Endothelial cell (in vitro differentiated cells): ENCODE measurements at places on chromosomes 12 and 14.

- DNase-seq: no peak
Observed at GRCh38 chr14:39264558-39264957, 30.8 kb downstream of the MIA2 start.

DNA sequence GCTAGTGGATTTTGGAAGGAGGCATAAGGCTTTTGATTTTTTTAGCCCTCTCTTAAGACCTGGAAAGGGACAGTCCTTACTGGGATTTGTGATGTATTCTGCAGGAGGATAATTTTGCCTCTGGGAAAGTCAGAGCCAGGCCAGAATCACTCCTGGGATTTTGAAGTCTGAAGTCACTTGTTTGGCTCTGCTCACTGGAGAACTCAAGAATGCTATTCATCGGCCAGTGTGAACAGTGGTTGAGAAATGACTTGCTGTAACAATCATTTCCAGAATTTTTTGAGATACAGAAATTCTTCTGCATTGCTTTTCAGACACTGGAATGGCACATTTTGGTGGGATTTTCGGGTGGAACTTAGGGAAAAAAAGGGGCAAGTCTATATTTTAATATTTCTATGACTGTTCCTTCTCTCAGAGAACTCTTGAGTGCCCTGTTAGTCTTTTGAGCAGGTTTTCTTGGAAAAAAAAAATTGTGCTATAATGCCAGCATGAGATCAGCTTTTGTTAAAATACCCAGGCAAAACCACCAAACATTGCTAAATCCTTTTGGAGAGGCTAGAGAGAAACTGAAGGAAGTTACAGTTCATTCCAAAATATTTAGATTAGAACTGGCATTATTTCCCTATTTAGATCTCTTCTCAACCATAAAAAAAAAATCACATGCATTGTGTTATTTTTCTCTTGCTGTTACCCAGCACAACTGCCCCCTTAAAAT lies 26.1 kb upstream of the BHLHE41 start:
- no peak for DNase-seq

DNA sequence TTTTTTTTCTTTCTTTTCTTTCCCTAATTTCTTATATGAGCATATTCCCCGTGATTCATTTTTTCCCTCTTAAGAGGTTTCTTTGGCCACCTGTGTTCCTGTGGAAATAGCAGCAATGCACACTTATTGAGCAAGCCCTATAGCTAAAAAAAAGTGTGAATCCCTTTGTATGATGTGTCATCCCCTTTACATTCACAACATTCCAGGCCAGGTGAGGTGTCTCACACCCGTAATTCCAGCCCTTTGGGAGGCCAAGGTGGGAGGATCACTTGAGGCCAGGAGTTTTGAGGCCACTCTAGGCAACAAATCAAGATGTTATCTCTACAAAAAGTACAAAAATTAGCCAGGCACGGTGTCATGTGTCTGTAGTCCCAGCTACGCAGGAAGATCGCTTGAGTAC lies 700.4 kb upstream of the TBX3 start:
- no peak for DNase-seq

DNA sequence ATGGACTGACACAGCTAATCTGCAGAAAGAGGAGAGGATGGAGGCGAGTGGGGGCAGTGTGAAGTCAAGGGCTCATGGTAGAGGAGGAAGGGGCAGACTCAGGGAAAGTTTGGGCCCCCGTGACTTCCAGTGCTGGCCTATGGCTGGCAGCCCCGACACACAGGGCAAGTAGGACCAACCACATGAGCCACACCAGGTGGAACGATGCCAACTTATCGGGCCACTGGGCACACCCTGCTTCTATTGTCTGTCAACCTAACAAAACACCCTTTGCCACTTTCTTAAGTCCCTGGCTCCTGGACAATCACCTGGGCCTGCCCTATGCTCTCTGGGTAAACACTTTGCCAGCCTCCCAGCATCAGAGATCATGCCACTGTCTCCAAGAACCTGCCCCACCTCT lies 65.2 kb upstream of the PSMC1 start:
- no peak for DNase-seq

GRCh38 chr12:104622928-104623327 lies 166.2 kb downstream of the CHST11 start:
- DNase-seq: no peak

DNA sequence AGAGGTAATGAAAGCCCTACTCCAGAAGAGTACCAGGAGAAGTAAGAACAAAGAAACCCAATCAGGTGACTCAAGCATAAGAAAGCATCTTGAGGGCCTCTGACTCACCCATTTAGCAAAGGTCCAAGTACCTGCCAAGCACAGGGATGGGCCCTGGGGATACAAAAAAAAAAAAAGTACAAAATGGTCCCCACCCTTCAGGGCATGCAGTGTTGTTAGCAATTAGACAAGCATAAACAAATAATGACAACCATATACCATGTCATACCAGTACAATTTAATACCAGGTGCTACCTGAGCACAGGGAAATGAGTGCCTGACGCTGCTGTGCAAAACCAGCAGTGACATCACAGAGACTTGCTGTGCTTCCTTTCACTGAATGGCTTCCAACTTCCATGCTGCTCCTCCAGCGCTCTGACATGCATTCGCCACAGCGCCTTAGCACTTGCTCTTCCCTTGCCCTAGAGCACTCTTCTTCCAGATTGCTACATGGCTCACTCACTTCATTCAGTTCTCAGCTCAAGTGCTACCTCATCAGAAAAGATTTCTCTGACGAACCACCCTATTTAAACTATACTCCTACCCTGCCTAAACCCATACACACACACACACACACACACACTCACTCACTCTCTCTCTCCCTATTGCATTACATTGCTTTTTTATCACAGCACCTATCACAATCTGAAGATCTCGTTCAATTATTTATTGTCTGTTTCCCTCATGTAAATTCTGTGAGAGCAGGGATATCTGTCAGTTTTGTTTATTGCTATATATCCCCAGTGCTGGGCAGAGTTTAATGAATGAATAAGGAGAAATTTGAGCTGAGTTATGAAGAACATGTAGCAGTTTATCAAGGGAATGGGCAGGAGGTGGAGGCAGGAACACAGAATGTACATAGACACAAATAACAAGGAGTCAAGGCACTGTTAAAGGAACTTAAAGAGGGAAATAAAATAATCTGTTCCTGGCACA lies 12.9 kb upstream of the EPS8 start:
- DNase-seq: no peak

- DNase-seq: no peak
Observed at GRCh38 chr14:72752034-72752412, 141.9 kb downstream of the DPF3 start.

DNA sequence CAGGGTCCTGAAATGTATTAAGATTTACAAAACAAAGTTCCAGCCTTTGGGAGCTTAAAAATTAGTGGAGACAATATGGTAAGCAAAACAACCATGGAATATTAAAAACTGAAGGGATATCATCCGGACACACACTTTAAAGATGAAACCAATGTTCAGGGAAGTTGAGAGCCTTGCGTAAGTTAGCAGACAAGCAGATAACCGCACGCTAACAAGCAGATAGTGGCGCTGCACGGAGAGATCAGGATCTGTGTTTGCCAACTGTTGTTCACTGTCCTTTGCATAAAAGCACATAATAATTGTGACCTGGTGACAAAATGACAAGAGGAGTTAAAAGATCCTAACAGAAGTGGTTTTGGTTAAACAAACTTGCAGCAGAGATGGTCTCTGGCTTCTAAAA lies 14.3 kb upstream of the TMEM229B start:
- no peak for DNase-seq

DNA sequence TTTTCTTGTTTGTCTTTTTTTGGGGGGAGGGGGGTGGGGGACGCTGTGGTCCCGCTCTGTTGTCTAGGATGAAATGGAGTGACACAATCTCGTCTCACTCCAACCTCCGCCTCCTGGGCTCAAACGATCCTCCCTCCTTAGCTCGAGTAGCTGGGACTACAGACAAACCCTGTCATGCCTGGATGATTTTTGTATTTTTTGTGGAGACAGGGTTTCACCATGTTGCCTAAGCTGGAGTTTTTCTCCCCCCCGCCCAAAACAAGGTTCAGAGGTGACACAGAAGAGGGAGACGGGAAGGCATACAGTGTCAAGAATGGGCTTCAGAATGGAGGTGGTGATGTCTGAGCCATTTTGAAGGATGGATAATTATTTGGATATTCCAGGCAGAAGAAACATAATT lies 116.9 kb upstream of the ATF1 start:
- no peak for DNase-seq

DNA sequence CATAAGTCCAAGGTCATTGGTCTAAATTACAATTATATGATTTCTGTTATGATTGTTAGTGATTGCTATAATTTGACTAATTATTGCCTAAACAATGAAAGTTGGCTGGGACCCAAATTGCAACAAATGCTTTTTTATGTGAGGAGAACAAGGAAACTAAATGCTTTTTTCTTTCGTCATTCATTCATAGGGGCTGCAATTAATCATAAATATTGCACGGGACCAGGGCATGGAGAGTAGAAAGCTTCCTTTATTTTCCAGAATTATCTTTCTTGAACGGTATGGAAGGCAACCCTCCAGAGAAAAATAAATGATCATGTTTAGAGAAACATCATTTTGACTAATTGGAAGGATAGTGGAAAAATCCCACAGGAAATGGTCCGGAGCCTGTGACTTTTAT lies 32.6 kb upstream of the ARHGAP5 start:
- no peak for DNase-seq

DNA sequence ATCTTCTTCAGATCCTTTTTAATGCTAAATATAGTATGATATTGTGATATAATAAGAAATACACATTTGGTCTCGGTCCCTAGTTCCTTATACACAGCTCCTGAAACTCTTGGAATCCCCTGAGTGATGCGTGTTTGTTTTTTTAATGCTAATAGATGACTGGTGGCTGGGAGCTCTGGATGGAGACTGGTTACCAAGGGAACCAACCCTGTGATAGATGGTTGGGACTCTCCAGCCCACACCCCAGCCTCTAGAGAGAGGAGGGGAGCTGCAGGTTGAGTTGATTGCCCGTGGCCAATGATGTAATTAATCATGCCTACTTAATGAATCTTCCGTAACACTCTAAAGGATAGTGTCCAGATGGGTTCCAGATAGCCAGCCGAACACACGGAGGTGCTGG lies 140.6 kb downstream of the FBXL14 start:
- DNase-seq: no peak

GRCh38 chr14:104796687-104797081 lies 1.1 kb upstream of the AKT1 start:
- no peak for DNase-seq

DNA sequence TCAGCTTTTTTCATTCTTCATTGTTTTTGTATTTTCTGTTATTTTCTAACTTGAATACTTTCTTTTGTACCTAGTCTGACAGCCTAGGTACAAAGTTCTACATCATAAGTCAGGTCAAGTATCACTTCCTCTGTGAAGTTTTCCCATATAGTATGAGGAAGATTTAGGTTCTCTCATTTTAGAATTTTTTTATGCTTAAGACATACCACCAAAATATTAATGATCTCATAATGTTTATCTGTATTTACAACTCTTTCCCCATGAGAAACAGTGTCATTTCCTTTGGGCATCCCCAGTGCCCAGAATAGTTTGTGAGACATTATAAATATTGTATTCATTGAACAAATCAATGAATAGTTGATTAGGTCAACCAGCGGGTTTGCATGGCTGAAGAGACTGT lies 3.1 kb upstream of the ATF7IP start:
- DNase-seq: no peak

- no peak for DNase-seq
Observed at GRCh38 chr12:115749071-115749841, 528.2 kb downstream of the MED13L start.

GRCh38 chr14:20659813-20660395 lies 18.4 kb upstream of the OR6S1 start:
- DNase-seq: no peak

DNA sequence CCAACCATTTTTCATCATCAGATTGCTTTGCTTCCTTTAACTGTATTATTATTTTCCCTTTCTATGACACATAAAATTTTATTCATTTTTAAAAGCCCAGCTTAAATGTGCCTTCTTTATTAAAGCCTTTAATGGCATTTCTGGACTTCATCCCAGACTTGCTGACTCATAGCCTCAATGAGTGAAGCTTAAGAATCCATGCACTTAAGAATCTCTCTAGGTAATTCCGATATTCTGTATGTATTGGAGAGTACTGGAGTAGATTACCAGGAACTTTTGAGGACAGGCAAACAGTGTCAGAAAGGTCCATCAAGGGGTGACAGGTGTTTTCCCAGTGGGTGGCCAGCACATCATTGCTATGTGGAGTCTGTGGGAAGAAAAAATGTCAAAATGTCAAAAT lies 107.9 kb downstream of the PTPRQ start:
- no peak for DNase-seq
